ENCODE measurements at places on chromosomes 12 and 14.

- no peak for DNase-seq
Observed at GRCh38 chr12:6157482-6157881, 33.0 kb upstream of the VWF start.

DNA sequence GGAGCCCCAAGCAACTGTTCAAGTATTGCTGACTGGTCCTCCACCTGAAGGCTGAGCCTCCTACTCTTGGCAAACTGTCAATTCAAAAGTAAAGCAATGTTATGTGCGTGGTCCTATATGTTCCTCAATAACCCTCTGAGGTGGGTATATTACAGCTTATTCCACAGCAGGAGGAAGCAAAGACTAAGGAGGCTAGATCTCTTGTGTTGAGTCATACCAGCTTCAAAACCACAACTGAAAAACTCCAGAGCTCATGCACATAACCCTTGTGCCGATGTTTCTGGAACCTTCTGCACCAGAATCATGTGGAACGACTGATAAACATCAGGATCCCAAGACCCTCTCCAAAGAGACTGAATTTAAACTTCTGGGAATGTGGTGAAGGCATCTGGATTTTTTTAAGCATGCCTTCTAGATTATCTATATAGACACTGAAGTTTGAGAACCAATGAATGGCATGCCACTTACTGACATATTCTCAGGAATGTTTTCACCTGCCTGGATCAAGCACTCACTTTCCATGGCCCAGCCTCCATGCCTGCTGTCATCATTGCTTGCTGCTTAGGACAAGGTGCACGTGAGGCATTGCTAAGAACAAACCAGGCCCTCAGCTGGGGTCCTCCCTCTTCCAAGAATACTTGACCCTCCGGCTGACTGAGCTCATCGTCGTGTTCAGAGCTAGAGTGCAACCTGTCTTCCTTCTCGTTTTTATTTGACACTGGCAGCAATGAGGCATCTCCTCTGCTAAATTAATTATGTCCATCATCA, 194.7 kb downstream of the BCL11B start:
- DNase-seq, result peak; percentile 37

GRCh38 chr12:61282790-61283575, 977.2 kb upstream of the USP15 start:
- no peak for DNase-seq

GRCh38 chr14:102034301-102034700, 52.5 kb downstream of the HSP90AA1 start:
- no peak for DNase-seq

DNA sequence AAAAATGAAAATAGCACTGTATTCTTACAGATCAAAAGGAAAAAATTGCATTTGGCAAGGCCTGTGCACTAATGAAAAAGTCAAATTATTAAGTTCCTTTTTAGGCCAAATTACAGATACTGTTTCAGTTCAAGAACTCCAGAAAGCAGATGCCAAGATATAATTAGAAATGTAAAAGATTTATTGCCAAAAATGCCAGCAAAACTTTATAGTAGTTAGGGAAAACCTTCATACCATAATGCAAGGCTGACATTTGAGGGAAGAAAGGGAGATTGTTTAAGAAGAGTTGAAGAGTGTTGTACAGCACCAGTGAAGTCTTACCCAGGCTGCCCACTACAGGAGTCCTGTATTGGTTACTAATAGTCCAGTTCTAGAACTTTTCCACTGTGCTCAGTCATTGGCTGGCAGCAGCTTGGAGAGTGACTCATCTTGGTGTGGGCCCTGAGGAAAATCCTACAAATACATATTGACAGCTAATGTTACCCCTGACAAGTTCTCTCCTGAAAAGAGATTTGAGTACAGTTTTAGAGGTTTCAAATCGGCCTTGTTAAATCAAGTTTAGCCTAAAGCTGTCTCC, 600.4 kb downstream of the C12orf50 start:
- no peak for DNase-seq

DNA sequence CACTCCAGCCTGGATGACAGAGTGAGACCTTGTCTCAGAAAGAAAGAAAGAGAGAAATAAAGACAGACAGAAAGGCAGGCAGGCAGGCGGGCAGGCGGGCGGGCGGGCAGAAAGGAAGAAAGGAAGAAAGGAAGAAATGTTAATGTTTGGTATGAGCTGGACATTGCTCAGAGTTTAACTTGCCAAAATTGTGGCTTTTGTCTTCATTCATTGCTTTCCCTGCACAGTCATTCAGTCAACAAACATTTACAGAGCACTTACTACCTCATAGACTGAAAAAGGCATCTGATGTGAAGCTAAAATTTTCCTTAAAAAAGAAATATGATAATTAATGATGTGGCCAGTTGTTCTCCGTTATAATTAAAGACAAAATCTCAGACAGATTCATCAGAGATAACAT, 247.1 kb downstream of the SPTSSA start:
- DNase-seq, result no peak

DNA sequence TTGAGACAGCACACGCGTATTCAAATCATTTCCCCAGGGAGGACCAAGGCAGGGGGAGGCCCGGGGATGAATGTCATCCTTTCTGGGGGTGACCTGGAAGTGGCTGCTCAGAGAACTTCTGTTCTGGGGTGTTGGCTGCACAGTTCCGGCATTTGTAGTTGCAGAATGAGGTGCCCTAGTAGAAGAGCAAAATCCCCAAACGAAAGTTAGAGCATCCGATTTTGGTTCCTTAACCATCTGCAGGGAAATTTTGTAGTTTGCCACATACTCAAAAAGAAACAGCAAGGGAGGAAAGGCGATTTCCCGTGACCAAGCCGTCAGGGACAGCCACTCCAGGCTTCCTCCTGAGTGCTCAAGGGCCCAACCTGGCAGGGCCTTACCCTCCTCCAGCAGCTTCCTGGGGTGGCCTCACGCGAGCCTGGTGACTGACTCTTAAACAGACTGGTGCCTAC, 13.0 kb upstream of the TRAF3 start:
- DNase-seq, result no peak

GRCh38 chr14:37594238-37594970, 645 bp downstream of the FOXA1 start:
- peak; percentile 77 for DNase-seq

- peak; percentile 73 for DNase-seq
Observed at GRCh38 chr12:101490286-101490920, 15.3 kb downstream of the SPIC start.

DNA sequence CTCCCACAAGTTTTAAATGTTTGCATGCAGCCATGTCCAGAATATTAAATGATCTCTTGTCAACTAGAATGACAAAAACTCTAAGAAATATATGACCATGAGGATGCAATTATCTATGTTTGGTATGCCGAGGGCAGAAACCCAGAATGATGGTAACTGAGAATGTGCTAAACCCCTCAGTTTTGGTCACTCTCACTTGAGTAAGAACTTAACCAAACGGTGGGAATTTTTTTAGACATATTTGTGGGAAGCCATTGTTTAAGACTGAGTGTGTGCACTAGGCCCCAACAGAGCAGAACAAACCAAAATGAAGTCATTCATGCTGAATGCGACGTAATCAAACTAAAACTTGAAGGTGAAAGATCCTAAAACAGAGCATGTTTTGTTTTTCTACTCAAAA, 1927.9 kb upstream of the SEL1L start:
- no peak for DNase-seq

GRCh38 chr14:75906680-75907280, 75.0 kb downstream of the TGFB3 start:
- no peak for DNase-seq

GRCh38 chr12:119383206-119383605, 48.7 kb downstream of the CCDC60 start:
- DNase-seq, result no peak

DNA sequence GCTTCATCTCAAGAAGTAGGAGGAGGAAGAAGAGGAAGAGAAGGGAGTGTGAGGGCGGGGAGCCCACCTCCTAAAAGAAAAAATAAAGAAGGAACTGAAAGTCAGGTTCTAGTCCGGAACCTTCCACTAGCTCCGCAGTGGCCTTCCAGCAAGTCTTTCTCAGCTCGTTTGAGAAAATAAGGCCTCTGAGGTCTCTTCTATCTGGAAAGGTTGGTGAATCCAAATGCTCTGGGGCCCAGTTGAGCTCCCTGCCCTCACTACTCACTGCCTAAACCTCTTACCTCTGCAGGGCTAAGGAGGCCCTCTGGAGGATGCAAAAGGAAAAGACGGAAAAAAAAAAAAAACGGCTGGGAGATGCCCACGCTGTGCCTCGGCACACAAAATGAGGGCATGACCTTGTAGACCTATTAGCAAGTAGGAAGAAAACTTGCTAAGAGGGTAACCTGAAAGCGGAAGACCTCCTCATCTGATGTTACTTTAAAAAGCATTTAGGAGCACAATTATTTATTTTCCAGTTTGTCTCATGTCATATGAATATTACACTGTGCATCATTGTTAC, 35.9 kb downstream of the FBLN5 start:
- DNase-seq, result peak; percentile 68

DNA sequence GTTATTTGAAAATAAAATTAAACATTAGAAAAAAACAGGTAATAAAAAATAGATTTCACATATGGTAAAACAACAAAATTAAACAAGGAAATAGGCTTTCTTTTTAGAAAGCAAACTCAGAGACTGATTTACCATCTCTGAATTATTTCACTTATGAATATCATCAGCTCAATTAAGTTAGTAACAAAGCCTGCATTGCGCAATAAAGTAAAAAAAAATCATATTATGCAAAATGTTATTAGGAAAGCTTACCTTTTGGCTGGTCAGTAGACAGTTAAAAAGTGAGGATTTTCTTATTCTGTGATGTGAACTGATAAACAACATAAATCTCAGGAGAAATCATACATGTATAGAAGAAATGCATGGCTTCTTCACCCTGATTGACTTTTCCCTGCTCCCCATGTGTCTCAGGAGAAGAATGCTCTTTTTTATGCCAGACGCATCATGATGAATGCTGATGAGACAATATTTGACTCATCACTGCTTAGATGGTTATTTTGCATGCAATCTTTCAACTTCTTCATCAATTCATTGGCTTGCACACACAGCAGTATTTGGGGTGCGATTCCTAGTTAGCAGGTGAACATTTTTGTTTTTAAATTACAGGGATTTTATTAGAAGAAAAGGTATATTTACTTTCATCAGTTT, 124.5 kb upstream of the USP15 start:
- no peak for DNase-seq

Measured in islet precursor cell (in vitro differentiated cells).